Activated CD8-positive, alpha-beta memory T cell treated with anti-CD3 and anti-CD28 coated beads, Interleukin-2, amount 10 ng/mL, durations not matched to agents 7 days and 5 days (primary cell): ENCODE measurements at places on chromosomes 2 and 18. TPM values are rescaled to one million over a fixed set of nuclear protein-coding genes. Genes with fewer than 3 reads are reported as not detected.

AGXT gene
- total RNA-seq = not detected

DNA sequence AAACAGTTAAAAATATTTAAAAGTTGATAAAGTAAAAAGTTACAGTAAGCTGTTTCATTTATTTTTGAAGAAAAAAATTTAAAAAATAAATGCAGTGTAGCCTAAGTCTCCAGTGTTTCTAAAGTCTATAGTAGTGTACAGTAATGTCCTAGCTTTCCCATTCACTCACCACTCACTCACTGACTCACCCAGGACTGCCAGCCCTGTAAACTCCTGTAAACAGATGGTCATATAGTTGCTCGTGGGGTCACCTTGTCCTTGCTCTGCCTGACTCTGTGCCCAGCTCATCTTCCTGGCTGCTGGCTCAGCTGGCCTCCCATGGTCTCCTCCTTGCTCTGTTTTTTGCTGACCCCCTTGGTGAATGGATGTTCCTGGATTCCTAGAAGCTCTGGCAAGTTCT lies 180.3 kb downstream of the VAPA start:
- DNase-seq = no peak
- no peak overlapping the region for H3K27ac ChIP-seq
- no peaks in the 10 kb centered on the region for H3K4me1 ChIP-seq
- no peak overlapping the region for H3K4me3 ChIP-seq
- no peaks in the 10 kb centered on the region for H3K36me3 ChIP-seq

DNA sequence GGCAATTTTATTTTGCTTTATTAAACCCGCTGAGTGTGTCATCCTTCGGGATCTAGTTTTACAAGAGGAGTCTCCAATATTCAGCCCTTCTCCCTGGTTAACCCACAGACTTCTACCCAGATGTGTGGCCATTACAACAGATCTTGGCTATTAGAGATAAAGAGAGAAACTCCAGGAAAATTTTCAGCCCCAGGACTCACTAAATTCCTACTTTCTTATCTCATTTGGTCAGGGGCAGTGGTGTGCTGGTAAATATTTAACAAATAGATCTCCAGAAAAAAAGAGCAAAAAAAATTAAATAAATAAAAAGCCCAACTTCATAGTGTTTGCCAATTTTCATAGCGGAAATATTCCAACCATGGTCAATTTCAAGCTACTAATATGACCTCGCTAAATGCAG lies 168.4 kb downstream of the RND3 start:
- no peaks in the 10 kb centered on the region for H3K27me3 ChIP-seq
- H3K4me1 ChIP-seq = no peaks in the 10 kb centered on the region
- H3K4me3 ChIP-seq = no peak overlapping the region
- H3K27ac ChIP-seq = no peak overlapping the region

KLHL41 gene
- total RNA-seq = 0.12 TPM

DNA sequence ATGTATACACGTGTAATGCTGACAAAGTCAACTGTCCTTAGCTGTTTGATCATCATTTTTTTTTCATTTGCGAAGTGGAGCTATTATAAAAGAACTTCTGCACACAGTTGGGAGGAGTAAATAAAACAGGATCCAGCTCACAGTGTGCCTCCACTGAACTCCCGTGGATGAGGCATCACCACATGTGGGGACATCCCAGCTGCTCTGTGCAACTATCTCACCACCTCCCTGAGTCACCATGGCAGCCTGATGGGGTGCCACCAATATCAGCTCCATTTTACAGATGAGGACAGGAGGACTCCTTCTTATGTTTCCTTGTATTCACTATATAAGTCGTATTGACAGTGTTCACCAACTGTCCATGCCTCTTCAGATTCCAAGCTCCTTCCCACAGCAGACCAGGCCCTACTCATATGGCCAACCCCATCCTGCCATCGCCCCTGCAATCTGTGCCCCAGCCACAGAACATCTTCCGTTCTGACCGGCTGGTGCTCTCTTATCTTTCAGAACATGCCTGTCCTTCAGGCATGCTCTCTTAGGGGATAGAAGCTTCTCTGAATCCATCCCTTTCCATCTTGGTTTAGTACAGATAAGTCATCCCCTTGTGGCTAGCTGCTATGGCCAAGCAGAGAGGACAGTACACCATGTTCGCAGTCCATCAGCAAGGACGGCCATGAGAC lies 288.1 kb downstream of the RNF144A start:
- H3K4me1 ChIP-seq = peaks cover 2% of the 10 kb centered on the region
- no peaks in the 10 kb centered on the region for H3K27me3 ChIP-seq
- no peak for DNase-seq
- H3K4me3 ChIP-seq = no peak overlapping the region

- no peaks in the 10 kb centered on the region for H3K27me3 ChIP-seq
- H3K4me3 ChIP-seq = no peak overlapping the region
- no peaks in the 10 kb centered on the region for H3K36me3 ChIP-seq
Observed at GRCh38 chr2:100178085-100178788, 35.8 kb upstream of the AFF3 start.

- no peak for DNase-seq
- H3K36me3 ChIP-seq = peaks cover 14% of the 10 kb centered on the region
- H3K4me3 ChIP-seq = no peak overlapping the region
Observed at GRCh38 chr2:237090906-237091305, 5.2 kb downstream of the COPS8 start.

- H3K4me1 ChIP-seq = no peaks in the 10 kb centered on the region
- no peak within 1 kb of the TSS for H3K27ac ChIP-seq
- peaks cover 10% of the 10 kb centered on the region for H3K27me3 ChIP-seq
- no peak for DNase-seq
- H3K4me3 ChIP-seq = no peak within 1 kb of the TSS
Observed at GRCh38 chr2:218381916-218382366, at the start of gene SLC11A1. TSS of gene SLC11A1 (plus strand) at chr2:218382273. CDS start at chr2:218382369, 96 bp downstream.

- H3K27ac ChIP-seq = no peak overlapping the region
- DNase-seq = no peak
- H3K4me3 ChIP-seq = no peak overlapping the region
- no peaks in the 10 kb centered on the region for H3K27me3 ChIP-seq
Observed at GRCh38 chr2:193776988-193777387, 1582.3 kb upstream of the TMEFF2 start.

DNA sequence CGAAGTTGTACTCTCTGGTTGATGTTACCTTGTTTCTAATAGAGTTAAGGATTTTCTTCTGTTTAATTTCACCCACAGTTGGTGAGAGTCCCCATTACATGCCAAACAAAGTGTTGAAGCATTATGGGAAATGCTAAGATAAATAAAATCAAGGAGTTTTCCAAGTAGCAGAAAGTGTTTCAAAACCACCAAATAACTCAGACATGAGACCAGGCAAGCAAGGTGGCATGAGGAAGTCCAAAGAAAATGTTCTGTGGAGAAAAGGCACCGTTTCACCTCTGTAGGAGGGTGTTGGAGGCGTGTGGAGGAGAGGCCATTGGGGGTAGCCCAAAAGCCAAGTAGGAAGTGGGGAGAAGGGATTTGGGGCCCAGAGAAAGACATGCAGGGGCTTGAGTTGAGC lies 8.7 kb downstream of the CFAP221 start:
- H3K4me3 ChIP-seq = no peak overlapping the region
- DNase-seq = no peak
- no peak overlapping the region for H3K27ac ChIP-seq
- H3K27me3 ChIP-seq = peaks cover 16% of the 10 kb centered on the region

- no peak overlapping the region for H3K4me3 ChIP-seq
- no peak overlapping the region for H3K27ac ChIP-seq
- H3K36me3 ChIP-seq = no peaks in the 10 kb centered on the region
Observed at GRCh38 chr18:57910134-57910533, 107.0 kb upstream of the ATP8B1 start.

POTEI gene
- not detected for total RNA-seq

GRCh38 chr2:129078548-129078947 lies 759.9 kb upstream of the HS6ST1 start:
- DNase-seq = no peak
- H3K27ac ChIP-seq = no peak overlapping the region
- no peaks in the 10 kb centered on the region for H3K36me3 ChIP-seq
- H3K4me3 ChIP-seq = no peak overlapping the region
- no peaks in the 10 kb centered on the region for H3K4me1 ChIP-seq
- no peaks in the 10 kb centered on the region for H3K27me3 ChIP-seq

ERMN gene
- 2.9 TPM for total RNA-seq

ARHGAP28 gene
- not detected for total RNA-seq

MC5R gene
- not detected for total RNA-seq

- no peaks in the 10 kb centered on the region for H3K4me1 ChIP-seq
- H3K27ac ChIP-seq = no peak overlapping the region
- H3K27me3 ChIP-seq = no peaks in the 10 kb centered on the region
- H3K4me3 ChIP-seq = no peak overlapping the region
- H3K36me3 ChIP-seq = peaks cover 10% of the 10 kb centered on the region
Observed at GRCh38 chr18:79260510-79260909, 135.2 kb upstream of the NFATC1 start.

DNA sequence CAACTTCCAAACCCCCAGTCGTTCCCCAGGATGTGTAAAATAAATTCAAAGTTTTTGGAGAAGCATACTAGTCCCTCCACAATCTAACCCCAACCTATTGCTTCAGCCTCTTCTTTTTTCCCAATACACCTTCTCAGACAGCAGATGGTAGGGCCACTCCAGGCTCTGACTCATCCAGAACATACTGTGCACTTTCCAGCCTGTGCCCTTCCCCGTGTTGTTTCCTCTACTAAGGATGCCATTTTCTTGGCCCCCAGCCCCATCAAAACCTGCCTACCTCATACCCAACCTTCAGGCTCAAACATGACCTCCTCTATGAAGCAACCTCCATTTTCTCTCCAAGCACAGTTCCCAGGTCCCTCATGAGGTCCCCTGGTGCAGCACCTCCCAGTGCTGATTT lies 669.3 kb downstream of the BCL11A start:
- peaks cover 15% of the 10 kb centered on the region for H3K4me1 ChIP-seq
- no peaks in the 10 kb centered on the region for H3K36me3 ChIP-seq
- peaks cover 7% of the 10 kb centered on the region for H3K27me3 ChIP-seq
- H3K4me3 ChIP-seq = no peak overlapping the region
- no peak for DNase-seq

VSNL1 gene
- total RNA-seq = not detected

DNA sequence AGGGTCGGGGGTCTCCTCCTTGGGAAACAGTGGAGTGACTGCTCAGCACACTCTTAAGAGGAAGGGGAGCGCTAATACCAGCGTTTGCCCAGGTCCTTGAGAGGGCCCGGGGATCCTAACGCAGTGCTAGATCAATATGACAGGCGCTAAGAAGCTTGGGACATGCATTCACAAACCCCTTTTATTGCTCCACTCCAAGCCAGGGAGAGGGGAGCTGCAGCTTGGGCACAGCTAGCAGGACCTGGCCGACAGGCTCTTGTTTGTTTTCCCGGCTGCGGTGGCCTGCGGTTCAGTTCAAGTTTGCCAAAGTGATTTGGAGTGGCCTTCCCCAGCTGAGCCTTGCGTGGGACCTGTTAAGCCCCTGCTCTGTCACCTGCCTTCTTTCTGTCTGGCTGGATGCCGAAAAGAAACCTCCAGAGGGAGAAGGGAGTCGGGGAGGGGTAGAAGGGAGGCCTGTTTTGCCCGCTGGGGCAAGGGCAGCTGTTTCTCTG lies 152.1 kb downstream of the GLI2 start:
- no peak for DNase-seq
- no peaks in the 10 kb centered on the region for H3K27me3 ChIP-seq

- H3K4me1 ChIP-seq = peaks cover 6% of the 10 kb centered on the region
- no peak overlapping the region for H3K4me3 ChIP-seq
- no peak for DNase-seq
- no peaks in the 10 kb centered on the region for H3K27me3 ChIP-seq
- no peak overlapping the region for H3K27ac ChIP-seq
Observed at GRCh38 chr2:71587509-71588073, 134.2 kb downstream of the DYSF start.

GRCh38 chr2:64237266-64237665 lies 93.0 kb upstream of the PELI1 start:
- peaks cover 14% of the 10 kb centered on the region for H3K36me3 ChIP-seq
- DNase-seq = no peak
- no peaks in the 10 kb centered on the region for H3K4me1 ChIP-seq
- H3K27ac ChIP-seq = no peak overlapping the region

- H3K4me1 ChIP-seq = no peaks in the 10 kb centered on the region
- DNase-seq = no peak
- no peak overlapping the region for H3K4me3 ChIP-seq
- H3K36me3 ChIP-seq = no peaks in the 10 kb centered on the region
Observed at GRCh38 chr18:66874812-66875474, 271.1 kb upstream of the CDH19 start.

- peaks cover 17% of the 10 kb centered on the region for H3K27me3 ChIP-seq
- H3K4me1 ChIP-seq = no peaks in the 10 kb centered on the region
- no peak overlapping the region for H3K27ac ChIP-seq
- DNase-seq = no peak
- H3K4me3 ChIP-seq = no peak overlapping the region
- H3K36me3 ChIP-seq = no peaks in the 10 kb centered on the region
Observed at GRCh38 chr2:47230418-47230817, 75.3 kb upstream of the STPG4 start.

- no peaks in the 10 kb centered on the region for H3K27me3 ChIP-seq
- no peak overlapping the region for H3K4me3 ChIP-seq
- DNase-seq = peak; percentile 21
- H3K27ac ChIP-seq = no peak overlapping the region
Observed at GRCh38 chr18:13544953-13545352, 181.4 kb downstream of the FAM210A start.

- no peak overlapping the region for H3K27ac ChIP-seq
- DNase-seq = no peak
- no peak overlapping the region for H3K4me3 ChIP-seq
- H3K36me3 ChIP-seq = no peaks in the 10 kb centered on the region
- H3K4me1 ChIP-seq = no peaks in the 10 kb centered on the region
Observed at GRCh38 chr2:505941-506340, 171.3 kb downstream of the TMEM18 start.

DNA sequence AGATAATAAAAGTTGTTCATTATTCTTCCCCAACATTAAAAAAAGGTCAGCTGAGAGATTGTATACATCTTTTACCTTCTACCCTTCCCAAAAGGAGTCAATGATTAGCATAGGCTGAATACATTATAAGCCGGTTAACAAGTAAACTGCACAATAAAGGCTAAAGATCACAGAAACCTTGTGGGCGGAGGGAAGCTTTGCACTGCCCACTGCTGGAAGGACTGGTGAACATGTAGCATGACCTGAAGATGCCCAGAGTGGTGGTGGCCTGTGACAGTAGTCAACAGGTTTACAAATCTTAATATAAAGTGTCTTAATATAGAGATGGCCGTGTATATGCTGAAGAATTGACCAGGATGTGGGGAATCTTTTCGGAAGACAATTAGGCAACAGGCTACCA lies 35.6 kb downstream of the ARL5A start:
- H3K4me1 ChIP-seq = no peaks in the 10 kb centered on the region
- H3K36me3 ChIP-seq = peaks cover 29% of the 10 kb centered on the region
- no peak for DNase-seq
- H3K4me3 ChIP-seq = no peak overlapping the region
